ENCODE measurements at places on chromosomes 2 and 18.

DNA sequence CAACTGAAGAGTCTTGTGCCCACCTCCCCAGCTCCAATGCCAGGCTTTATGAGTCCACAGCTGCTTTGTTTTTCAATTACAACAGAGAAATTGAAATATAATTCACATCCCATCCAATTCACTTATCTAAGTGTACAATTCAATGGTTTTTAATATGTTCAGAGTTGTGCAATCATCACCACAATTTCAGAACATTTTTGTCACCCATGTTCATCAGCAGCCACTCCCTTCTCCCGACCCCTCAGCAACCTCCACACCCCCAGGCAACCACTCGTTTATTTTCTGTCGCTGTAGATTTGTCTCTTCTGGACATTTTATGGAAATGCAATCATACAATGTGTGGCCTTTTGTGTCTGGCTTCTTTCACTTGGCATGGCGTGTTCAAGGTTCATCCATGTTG is 23.3 kb downstream of the INHBB start:
- DNase-seq = no peak

- DNase-seq = no peak
Measured at GRCh38 chr2:76128622-76129021, 417.9 kb upstream of the GCFC2 start.

DNA sequence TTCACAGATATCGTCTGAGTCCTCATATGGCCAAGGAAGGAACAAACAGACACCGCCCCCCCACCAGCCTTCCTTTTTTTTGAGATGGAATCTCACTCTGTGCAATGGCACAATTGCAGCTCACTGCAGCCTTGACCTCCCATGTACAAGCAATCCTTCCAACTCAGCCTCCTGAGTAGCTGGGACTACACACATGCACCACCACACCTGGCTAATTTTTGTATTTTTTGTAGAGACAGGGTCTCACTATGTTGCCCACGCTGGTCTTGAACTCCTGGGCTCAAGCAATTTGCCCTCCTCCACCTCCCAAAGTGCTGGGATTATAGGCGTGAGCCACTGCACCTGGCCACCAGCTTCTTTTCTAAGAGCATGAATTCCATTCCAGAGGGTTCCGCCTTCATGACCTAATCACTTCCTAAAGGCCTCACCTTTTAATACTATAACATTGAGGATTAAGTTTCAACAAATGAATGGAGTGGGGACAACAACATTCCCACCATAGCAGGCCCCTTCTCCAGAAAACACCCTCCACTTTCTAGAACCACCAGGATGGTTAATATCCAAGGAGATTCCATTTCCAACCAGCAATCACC is 2.2 kb upstream of the TMBIM1 start:
- no peak for DNase-seq

DNA sequence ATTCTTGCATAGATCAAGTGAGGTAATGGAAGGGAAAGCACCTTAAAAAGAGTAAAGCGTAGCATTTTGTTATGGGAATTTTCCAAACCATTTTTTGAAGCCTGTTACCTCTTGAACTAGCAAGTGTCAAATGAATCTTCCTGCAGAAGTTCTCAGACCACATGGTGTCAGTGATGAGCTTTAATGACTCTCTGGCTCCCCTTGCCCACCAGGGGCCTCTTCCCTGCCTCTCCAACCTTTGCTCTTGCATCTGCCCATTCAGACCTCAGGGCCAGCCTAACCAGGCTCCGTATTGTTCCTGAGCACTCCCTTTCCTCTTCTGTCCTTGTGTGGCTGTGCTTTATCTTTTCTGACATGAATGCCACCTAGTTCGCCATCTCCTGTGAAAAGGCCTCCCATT is 155.9 kb downstream of the DIS3L2 start:
- no peak for DNase-seq

GRCh38 chr2:18381386-18381785 is 179.1 kb downstream of the RDH14 start:
- DNase-seq = no peak

GRCh38 chr2:50694798-50695197 is 337.1 kb downstream of the NRXN1 start:
- DNase-seq = no peak

GRCh38 chr2:121605820-121606733 is 43.2 kb downstream of the CLASP1 start:
- no peak for DNase-seq

DNA sequence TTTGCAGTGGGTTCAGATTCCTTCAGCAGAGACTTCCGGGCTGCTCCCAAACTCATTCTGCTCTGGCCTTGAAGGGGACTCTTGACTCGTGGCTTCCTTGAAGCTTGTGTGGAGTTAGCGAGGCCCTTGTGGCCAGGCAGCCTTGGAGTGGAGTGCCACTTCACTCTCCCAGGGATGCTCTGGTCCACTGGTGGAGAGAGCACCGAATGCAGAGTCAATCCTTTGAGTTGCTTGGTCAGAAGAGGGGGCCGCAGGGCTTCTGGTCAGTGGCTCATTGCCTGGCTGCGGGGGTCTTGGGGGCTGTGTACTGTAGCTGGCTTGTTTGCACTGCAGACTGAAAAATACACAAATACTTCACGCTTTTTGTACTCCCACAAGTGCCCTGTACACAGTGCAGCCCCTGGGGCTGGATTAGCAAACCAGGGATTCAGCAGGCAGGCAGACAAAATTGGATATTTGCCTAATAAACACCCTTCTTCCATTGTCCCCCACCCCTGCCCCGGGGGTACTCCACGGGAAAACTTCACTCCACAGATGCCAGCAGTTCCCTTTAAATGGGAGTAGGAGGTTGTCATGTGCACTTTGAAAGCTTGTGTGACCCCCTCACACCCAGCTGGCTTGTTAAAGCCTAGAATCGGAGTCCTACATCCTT is 3.2 kb downstream of the GLI2 start:
- DNase-seq = no peak

GRCh38 chr2:240929364-240930095 is 23.4 kb downstream of the CROCC2 start:
- DNase-seq = no peak

DNA sequence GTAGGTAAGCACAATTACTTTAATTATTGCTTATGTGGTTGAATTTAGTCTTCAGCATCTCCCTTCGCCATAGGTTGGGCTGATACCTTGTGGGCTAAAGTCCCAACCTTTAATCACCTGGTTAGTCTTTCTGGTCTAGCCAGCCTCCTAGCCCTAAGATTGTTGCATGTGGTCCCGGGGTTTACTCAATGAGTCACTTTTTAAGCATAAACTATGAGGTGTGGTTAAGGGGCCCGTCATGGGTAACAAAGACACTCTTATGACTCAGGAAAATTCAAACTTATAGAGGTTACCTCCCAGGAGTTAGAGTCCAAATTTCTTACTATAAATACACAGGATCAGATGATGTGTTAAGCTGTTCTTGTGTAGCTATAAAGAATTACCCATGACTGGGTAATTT is 841.6 kb downstream of the TRIB2 start:
- no peak for DNase-seq

DNA sequence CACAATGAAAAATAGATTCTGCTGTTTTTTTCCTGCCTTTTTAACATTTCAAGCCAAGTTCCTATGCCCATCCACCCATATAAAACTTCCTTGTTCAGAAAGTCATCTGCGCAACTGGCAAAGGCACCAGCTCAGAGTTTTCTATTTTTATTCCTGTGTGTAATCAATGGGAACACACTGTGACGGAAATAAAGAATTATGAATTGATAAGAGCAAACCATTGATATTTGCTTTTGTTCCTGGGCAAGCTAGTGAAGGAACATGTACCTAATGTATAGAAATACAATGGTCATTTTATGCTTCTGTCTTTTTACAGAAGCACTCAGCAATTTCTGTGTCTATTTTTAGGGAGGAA is 30.8 kb upstream of the AAK1 start:
- no peak for DNase-seq

GRCh38 chr2:212520340-212520739 is 18.3 kb downstream of the ERBB4 start:
- DNase-seq = no peak

GRCh38 chr2:53260568-53260967 is 507.0 kb upstream of the CHAC2 start:
- DNase-seq = no peak

- no peak for DNase-seq
Measured at GRCh38 chr2:30105556-30105955, 41.3 kb upstream of the YPEL5 start.

DNA sequence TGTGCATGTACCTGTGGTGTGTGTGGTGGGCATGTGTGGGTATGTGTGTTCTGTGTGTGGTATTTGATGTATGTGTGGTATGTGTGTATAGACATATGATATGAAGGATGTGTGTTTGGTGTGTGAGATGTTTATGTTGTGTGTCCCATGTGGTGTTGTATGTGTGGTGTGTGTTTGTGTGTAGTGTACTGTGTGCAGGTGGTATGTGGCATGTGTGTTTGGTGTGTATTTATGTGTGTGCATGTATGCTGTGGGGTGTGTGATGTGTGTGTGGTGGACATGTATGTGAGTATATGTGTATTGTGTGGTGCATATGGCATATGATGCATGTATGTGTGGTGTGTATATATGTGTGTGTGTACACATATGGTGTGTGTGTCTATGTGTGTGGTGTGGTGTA is 718.8 kb upstream of the SOX11 start:
- no peak for DNase-seq

GRCh38 chr2:226552571-226553285 is 246.9 kb downstream of the IRS1 start:
- DNase-seq = no peak

- DNase-seq = no peak
Measured at GRCh38 chr2:101398116-101398821, 11.0 kb upstream of the CREG2 start.

- no peak for DNase-seq
Measured at GRCh38 chr2:241895712-241896641, 26.4 kb downstream of the RTP5 start.

DNA sequence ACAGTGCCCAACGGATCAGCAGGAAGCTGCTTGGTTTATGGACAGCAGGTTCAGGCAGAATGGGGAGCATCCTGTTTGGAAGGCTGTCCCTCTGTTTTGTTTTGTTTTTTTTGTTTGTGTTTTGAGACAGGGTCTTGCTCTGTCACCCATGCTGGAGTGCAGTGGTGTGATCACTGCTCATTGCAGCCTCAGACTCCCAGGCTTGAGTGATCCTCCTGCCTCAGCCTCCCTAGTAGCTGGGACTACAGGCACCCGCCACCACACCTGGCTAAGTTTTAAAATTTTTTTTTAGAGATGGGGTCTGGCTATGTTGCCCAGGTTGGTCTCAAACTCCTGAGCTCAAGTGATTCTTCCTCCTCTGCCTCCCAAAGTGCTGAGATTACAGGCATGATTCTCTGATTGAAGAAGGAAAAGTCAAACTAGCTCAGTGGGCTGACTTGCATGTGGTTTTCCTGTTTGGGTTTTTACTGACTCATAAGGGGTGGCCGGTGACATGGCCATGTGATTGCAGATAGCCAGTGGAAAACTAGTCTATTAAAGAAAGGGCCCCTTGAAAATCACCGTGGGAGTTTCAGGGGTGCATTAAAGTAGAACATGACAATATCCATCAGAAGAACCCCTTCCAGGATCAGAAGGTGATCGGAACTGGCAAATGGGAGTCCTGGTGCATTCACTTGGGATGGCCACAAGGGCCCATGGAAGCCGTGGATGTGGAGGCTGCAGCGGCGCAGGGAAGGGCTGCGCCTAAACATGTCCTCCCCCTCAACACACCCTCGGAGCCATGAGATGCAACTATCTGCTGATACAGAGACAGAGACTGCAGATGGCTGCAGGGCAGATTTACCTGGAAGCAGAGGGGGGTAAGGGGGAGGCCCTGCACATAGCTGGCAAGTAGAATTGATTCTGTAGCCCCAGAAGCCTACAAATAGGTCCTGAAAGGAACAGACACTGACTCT is 26.5 kb downstream of the AQP12B start:
- DNase-seq = no peak

DNA sequence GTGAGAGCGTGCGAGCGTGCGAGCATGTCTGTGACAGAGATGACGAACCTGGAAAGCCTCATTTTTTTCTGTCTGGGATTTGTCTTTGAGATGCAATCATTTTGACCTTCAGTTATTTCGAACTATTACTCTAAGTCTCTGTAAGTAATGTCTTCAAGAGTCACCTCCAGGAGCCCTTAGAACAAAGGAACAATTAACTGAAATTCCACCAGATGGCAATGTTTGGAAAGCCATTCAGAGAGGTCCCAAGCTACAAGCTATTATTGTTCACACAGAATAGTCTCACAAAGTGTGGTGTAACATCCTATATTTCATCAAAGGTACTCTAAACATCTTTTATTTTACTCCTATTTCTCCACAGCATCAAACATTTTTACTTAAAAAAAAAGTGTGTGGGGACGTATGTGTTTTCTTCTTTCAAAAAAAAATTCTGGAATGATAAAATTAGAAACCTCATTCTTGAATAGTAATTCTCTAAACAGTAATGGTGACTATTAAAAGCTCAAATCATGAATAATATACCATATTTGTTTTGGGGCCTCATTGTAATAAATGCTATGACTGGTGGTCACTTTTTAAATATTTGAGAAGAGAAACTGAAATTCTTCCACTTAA is 35.1 kb upstream of the MAPRE2 start:
- DNase-seq = no peak

DNA sequence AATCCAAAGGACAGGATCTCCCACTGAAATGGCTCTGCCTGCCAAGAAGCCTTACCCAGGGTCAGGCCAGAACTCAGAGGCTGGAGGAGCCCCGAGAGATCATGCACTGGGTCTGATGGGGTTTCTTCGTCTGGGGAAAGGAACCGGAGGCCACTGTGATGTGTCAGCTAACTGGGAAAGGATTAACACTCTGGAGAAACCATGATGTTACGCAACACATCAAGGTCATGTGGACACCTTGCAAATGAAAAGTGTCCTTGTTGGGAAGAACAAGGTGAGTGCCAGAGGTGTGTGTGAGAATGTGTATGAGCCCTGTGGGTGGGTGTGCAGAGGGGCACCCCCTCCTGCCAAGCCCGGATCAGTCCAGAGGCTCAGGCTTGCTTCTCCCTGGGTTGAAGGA is 86.9 kb downstream of the CRACDL start:
- DNase-seq = no peak

GRCh38 chr2:82790206-82791021 is 1668.7 kb downstream of the SUCLG1 start:
- no peak for DNase-seq

GRCh38 chr2:48993576-48993975 is 160.7 kb downstream of the FSHR start:
- DNase-seq = no peak

DNA sequence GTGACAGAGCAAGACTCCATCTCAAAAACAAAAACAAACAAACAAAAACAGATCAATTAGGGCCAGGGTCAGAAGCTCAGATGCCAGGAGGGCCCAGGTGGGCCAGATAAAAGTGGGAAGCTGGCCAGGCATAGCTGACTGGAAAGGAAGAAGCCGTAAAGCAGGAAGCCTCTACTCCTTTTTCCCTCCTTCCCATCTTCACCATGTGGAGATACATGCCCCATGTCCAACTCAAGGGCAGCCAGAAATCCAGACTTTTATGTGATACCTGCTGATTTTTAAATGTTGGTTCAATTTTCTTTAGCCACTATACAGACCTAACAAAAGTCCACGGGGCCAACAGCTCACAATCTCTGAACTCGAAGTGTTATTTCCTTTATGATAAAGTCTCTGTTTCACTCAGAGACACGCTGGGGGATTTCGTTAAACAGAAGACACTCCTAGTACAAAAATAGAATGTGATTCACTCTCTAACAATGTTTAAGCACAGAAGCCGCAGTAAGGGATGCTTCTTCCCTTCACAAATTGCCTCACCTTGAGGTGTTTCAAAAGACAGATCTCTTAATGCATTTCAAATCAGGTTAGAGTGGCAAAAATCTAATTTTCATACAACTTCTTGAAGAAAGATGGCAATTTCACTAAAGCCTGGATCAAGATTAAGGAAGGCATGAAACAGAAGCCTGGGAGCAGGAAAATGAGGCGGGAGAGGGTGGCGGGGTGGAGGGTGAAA is 14.0 kb downstream of the TMEM247 start:
- no peak for DNase-seq

- no peak for DNase-seq
Measured at GRCh38 chr2:73999881-74000597, 15.3 kb downstream of the TET3 start.

Measured in stimulated activated CD8-positive, alpha-beta memory T cell treated with anti-CD3 and anti-CD28 coated beads, Interleukin-7, amount 100 ng/mL, for 24 hours (primary cell).